Astrocyte of the hippocampus (primary cell): ENCODE measurements at places on chromosomes 1 and 21.

DNA sequence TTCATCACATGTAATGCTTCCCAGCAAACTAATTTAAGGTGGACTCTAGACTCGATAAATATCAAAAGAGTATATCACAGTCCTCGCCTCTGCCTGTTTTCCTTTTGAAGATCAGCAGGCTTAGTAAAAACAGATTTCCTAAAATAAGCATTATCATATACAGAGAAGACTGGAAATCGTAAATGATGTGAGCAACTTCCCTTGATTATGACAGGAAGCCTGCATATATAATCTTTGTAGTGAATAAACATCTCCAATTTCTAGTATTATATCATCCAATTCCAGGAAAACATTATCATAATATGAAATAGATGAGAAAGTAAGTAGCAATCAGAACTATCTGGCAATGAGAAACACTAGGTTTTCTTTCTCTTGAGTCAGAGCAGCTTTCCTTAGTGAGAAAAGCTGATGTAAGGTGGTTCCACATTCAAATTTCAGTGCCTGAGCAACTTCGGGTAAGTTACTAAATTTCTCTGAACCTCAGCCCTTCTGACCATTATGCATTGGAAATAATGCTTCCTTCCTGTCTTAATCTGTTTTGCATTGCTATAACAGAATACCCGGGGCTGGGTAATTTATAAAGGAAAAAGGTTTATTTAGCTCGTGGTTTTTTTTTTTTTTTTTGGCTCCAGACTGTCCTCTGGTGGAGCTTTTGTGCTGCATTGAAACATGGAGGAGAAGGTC is 12.6 kb upstream of the POU2F1 start:
- no peak for DNase-seq

DNA sequence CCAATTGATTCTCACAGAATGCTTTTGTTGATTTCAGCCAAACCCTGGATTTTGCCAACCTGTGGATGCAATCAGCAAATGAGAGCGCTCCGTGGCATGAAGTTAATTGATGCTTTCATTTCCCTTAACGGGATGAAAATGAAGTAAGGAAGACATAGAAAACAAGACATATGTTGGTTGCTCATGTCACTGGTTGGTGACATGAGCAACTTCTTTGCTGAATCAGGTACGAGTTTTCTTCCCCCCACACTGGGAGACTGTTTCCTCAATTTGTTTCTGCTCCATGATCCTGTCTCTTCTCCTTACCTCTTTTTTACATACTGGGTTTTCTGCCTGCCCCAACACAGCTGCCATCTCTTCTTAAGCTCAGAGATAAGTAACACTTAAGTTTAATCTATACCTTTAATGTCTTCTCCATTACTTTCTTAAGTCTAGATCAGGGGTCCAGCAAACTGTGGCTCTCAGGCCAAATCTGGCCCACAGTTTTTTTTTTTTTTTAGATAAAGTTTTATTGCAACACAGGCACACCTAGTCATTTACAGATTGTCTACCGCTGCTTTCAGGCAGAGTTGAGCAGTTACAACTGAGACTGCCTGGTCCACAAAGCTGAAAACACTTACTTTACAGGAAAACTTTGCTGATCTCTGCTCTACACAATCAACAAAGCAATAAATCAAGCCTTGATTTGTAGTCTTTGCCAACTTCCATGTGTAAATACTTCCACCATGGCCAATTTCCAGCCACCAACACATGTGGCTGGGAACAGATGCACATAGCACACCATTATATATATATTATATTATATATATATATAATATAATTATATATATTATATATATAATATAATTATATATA is 13.3 kb downstream of the GPR157 start:
- DNase-seq, result no peak

DNA sequence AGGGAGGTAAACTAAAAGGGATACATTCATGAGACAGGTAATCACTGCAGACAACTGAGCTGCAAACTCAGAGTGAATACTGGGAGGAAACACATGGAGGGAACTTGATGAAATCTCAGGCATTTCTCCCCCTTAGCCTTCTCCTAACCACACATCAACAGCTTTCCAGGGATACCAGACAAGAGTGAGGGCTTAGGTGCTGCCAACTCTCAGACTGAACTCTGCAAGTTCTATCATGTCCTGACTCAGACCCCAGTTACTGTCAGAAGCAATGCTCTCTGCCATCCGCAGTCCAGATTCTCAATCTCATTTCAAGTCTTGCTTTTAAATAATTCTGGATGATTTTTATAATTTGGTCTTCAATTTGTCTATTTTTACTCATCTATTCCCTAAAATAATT is 267.3 kb downstream of the LTN1 start:
- peak; percentile 11 for DNase-seq

DNA sequence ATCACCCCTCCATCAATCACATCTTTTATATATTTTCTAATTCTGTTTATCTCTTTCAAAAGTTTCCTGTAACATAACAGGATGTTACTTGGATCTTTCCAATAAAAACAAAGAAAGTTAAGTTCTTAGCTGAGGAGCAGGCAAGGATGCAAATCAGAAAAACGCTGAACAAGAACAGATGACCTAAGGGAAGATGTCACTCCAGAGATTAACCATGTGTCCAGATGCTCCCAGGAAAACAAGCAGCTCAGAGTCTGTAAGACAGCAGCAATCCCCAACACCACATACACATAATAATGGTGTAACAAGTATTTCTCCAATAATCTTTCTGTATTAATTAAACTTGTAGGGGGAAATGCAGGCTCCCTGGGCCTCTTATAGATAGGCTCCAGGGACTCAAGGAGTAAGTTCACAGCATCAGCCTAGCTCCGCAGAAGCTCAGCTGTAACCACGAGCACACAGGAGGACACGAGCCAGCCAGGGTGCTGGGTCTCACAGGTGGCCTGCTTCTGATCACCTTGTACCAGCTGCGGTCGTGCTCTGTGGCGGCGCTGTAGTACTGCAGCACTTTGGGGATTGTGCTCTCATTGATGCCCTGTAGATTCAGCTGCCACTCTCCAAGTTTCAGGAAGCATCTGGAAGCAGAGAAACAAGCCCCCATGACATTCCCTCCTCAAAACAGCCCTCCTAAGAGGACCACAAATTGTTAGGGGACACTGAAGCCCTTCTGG is 33.1 kb upstream of the EXOSC10 start:
- DNase-seq, result no peak
